ENCODE measurements at places on chromosomes 16 and 17. TPM values are rescaled to one million over a fixed set of nuclear protein-coding genes. Genes with fewer than 3 reads are reported as not detected.

The PRSS8 gene
- 59.3 TPM for total RNA-seq

The SCO1 gene
- total RNA-seq = 17.3 TPM

The COQ9 gene
- 44.6 TPM for total RNA-seq

The MYOCD gene
- total RNA-seq = 1.3 TPM

The SLFN11 gene
- total RNA-seq = 6.6 TPM

The ZNF287 gene
- total RNA-seq = 1.9 TPM

The RIPOR1 gene
- total RNA-seq = 14.3 TPM

The SOX9 gene
- total RNA-seq = 20.3 TPM

The ITGAX gene
- 1.9 TPM for total RNA-seq

The APOBR gene
- 0.36 TPM for total RNA-seq

The KREMEN2 gene
- 1.3 TPM for total RNA-seq

The VMO1 gene
- total RNA-seq = 2.3 TPM

The GPR142 gene
- not detected for total RNA-seq

The NPIPB8 gene
- total RNA-seq = 0.24 TPM

The NOL3 gene
- 23.3 TPM for total RNA-seq

The TBC1D3E gene
- total RNA-seq = not detected

The TMC7 gene
- total RNA-seq = 0.72 TPM

The PIEZO1 gene
- total RNA-seq = 64.7 TPM

The WNT9B gene
- total RNA-seq = not detected
